Cardiac muscle cell (in vitro differentiated cells and primary cell): ENCODE measurements at places on chromosomes 6 and 20. TPM values are rescaled to one million over a fixed set of nuclear protein-coding genes. Genes with fewer than 3 reads are reported as not detected.

- DNase-seq: no peak
Measured at GRCh38 chr20:26216025-26216424, 519.4 kb upstream of the ZNF337 start.

DNA sequence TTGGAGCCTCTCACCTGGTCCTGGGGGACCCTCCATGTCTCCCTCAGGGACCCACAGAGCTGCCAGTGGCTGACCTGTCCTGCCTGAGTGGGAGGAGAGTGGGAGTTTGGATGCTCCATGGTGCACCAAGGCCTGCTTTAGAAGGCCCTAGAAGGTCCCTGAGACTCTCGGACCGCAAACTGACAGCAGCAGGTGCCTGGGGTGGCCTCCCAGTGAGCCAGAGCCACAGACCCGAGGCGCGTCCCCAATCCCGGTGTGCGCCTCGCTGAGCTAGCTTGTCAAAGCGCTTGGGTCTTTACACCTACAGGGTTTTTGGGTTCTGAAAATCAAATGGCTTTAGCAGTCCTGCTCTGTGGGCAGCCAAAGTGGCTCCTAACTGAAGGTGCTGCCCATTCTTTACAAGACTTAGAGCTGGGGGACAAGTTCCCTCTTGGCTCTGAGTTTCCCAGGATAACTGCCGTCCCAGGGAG, 4.9 kb downstream of the MYT1 start:
- DNase-seq: no peak

- no peak for DNase-seq
Measured at GRCh38 chr6:133441491-133441890, 200.3 kb downstream of the EYA4 start.

Gene SLC4A11
- total RNA-seq: 0.11 and 0.12 TPM in 2 replicates

GRCh38 chr6:153044295-153044694, 41.8 kb upstream of the MTRF1L start:
- no peak for DNase-seq
